ENCODE measurements at places on chromosomes 12 and 14. TPM values are rescaled to one million over a fixed set of nuclear protein-coding genes. Genes with fewer than 3 reads are reported as not detected.

The NFE2 gene
- not detected for total RNA-seq

The PEBP1 gene
- total RNA-seq: 199 TPM

The IL26 gene
- 0.35 TPM for total RNA-seq

The OTX2 gene
- total RNA-seq: not detected

The AKAP3 gene
- total RNA-seq: 0.38 TPM

The HOXC10 gene
- total RNA-seq: not detected

The CEP83 gene
- 6.7 TPM for total RNA-seq

The OR4E2 gene
- total RNA-seq: not detected

The CLEC2A gene
- 5.6 TPM for total RNA-seq

The CSRP2 gene
- 13.5 TPM for total RNA-seq

The CEP170B gene
- total RNA-seq: 14.6 TPM

The TAS2R46 gene
- 1.9 TPM for total RNA-seq

The ENO2 gene
- 32.5 TPM for total RNA-seq
